ENCODE measurements at places on chromosomes 11 and 22. TPM values are rescaled to one million over a fixed set of nuclear protein-coding genes. Genes with fewer than 3 reads are reported as not detected.

- no peak overlapping the region for H3K4me3 ChIP-seq
- H3K36me3 ChIP-seq = no peaks in the 10 kb centered on the region
- H3K27me3 ChIP-seq = no peaks in the 10 kb centered on the region
- DNase-seq = no peak
- H3K27ac ChIP-seq = no peak overlapping the region
Measured at GRCh38 chr11:68878022-68878421, 25.6 kb downstream of the MRPL21 start.

- no peak for DNase-seq
- H3K4me3 ChIP-seq = no peak overlapping the region
- peaks cover 5% of the 10 kb centered on the region for H3K27me3 ChIP-seq
- H3K36me3 ChIP-seq = no peaks in the 10 kb centered on the region
- no peak overlapping the region for H3K27ac ChIP-seq
Measured at GRCh38 chr22:22219140-22219996, 25.2 kb upstream of the VPREB1 start.

GRCh38 chr11:59141673-59142460 lies 789 bp upstream of the FAM111A start:
- H3K4me1 ChIP-seq = peaks cover 22% of the 10 kb centered on the region
- peak overlapping the region; percentile 94 for H3K4me3 ChIP-seq
- peaks cover 3% of the 10 kb centered on the region for H3K27me3 ChIP-seq

DNA sequence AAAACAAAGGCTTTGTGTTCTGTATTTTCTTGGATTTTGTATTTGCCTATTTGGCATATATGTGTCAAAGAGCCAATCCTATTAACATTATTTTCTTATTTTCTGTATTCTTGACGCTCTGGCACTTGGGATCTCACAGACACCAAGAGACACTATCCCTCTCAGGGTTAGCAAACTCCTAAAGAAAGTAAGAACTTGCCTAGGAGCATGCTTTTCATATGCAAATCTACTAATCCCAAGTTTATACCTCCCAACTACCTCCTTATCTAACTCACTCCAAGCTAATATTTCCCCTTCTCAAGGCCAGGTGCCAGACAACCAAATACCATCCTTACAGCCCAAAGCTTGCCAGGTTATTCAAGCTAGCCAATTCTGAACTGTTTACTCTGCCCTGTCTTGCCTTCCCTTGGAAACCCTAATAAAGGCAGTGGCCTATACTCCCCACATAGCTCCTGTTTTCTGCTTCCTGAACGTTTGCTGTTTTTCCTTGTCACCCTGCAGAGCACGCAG lies 455.4 kb upstream of the ANO3 start:
- no peaks in the 10 kb centered on the region for H3K27me3 ChIP-seq
- no peaks in the 10 kb centered on the region for H3K36me3 ChIP-seq
- H3K4me1 ChIP-seq = peaks cover 2% of the 10 kb centered on the region

DNA sequence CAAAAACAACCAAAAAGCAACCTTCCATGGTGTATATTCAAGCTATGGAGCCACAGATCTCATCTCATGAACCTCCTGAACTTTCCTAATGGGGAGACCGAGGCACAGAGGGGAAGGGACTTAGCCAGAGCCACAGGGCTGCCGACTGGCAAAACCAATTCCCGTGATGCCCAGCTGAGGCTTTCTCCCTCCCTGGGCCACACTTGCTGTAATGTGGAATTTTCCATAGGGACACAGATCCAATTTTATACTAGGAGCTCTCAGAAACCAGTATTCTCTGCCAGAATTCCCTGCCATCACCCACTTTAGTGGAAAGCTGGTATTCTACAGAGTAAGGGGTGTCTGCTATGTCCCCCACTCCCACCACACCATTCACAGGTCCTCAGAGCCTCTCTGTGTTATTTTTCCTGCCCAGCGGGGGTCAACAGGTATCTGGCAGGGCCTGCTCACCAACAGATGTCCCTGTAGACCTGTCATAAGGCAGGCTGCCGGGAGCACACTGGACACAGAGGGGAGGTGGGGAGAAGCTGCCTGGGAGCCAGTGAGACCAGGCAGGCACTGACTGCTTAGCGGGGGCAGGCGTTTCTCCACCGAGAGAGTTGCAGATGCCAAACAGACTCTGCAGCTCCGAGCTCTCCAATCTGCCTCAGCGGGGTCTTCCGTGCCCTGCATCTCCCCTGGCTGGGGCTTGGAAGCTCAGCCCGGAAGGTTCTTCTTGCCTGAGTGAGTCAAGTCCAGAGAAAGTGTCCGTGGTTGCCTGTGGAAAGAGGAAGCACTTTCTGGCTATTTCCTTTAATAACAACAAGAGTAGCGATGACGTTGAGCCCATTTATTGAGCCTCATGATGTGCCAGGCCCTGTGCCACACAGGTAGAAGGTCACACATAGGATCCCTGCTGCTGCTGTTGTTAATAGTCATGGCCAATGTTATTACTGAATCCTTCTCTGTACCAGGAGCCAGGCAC lies 26.3 kb downstream of the RPS6KA4 start:
- H3K27me3 ChIP-seq = peaks cover 6% of the 10 kb centered on the region
- H3K4me3 ChIP-seq = no peak overlapping the region
- H3K4me1 ChIP-seq = peaks cover 16% of the 10 kb centered on the region
- no peak for DNase-seq
- no peaks in the 10 kb centered on the region for H3K36me3 ChIP-seq

The HDHD5 gene
- total RNA-seq = 60.5 TPM

The OR52A1 gene
- 0.03 TPM for total RNA-seq

- H3K27ac ChIP-seq = no peak overlapping the region
- H3K27me3 ChIP-seq = peaks cover 3% of the 10 kb centered on the region
- DNase-seq = no peak
- peaks cover 7% of the 10 kb centered on the region for H3K4me1 ChIP-seq
- peaks cover 4% of the 10 kb centered on the region for H3K36me3 ChIP-seq
- no peak overlapping the region for H3K4me3 ChIP-seq
Measured at GRCh38 chr22:16933291-16934282, 74.4 kb downstream of the GAB4 start.

DNA sequence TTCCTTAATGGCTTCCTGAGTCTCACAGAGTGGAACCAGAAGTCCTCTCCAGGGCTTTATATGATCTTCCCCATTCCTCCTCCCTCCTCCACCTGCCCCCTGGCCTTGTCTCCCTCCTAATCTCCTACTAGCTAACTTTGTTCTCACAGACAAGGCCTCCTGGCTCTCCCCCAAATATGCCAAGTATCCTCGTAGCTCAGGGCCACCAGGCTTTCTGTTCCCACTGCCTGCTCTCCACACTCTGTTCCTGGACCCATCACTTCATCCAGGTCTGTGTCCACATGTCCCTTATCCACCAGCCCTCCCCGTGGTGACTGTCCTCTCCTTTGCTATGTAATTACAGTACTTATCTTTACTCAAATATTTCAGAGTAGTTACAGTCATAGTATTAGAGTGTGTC lies 23.2 kb upstream of the LMO1 start:
- H3K36me3 ChIP-seq = no peaks in the 10 kb centered on the region
- H3K27ac ChIP-seq = no peak overlapping the region
- no peaks in the 10 kb centered on the region for H3K4me1 ChIP-seq
- no peak for DNase-seq
- no peak overlapping the region for H3K4me3 ChIP-seq
- peaks cover 7% of the 10 kb centered on the region for H3K27me3 ChIP-seq

The ALX4 gene
- not detected for total RNA-seq

DNA sequence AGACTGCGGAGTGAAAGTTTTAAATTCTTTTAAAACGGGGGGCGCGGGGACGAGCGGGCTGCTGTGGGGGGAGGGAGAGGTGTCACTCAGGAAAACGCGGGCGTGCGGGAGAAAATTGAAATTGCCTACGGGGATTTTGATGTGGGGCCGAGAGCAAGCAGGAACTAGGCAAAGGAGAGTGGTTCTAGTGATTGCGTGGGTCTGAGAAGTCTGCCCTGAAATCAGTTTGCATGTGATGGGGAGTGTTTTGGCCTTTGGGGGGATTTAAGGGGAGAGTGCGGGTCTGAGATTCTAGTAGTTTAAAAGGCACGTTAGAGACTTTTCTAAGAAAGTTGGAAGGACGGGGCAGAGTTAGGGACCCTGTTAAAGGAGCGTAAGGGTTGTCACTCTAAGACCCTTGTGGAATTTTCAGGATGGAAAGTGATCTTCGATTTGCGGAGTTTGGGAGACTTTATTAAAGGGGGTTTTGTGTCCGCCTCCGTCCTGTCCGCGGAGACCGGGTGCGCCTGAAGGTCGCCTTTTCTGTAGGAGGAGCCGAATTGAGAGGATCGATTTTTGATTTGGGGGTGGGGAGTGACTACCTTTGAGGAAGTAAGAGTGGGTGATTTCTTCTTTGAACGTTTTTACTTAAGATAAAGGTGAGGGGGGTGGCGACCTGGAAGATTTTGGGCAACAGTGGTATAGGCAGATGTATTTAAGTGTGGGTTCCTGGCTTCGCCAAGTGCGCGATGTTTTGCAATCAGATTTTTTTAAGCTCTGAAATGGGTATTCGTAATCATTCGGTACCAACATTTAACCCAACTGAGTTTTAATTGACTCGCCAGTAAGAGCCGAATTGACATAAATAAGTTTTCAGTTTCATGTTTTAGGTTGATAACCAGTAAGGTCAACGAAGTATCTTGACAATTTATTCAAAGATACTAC lies 1.1 kb downstream of the EED start:
- no peaks in the 10 kb centered on the region for H3K27me3 ChIP-seq
- no peaks in the 10 kb centered on the region for H3K36me3 ChIP-seq
- peaks cover 6% of the 10 kb centered on the region for H3K4me1 ChIP-seq
- peak; percentile 18 for DNase-seq
- no peak overlapping the region for H3K4me3 ChIP-seq

The ACR gene
- 2.8 TPM for total RNA-seq

DNA sequence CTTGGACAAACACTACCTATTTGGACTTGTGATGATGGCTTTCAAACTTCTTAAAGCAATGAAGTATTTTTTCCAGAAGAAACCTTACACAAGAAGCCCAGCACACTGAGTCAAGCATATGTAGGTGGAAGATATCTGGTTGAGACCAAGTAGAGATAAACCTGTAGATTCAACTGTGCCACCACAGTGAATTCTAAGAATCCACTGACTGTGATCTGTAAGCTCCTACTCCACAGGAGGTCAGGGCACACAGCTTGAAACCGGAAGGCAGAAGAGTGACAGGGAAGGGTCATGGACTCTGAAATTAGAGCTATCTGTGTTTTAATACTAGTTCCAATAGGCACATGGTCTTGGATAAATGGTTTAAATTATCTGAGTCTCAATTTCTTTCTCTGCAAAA lies 404.5 kb downstream of the ETS1 start:
- H3K27me3 ChIP-seq = no peaks in the 10 kb centered on the region
- peaks cover 5% of the 10 kb centered on the region for H3K4me1 ChIP-seq
- DNase-seq = no peak
- peaks cover 8% of the 10 kb centered on the region for H3K36me3 ChIP-seq
- no peak overlapping the region for H3K27ac ChIP-seq
- no peak overlapping the region for H3K4me3 ChIP-seq

- H3K4me3 ChIP-seq = no peak overlapping the region
- DNase-seq = no peak
- no peaks in the 10 kb centered on the region for H3K36me3 ChIP-seq
- peaks cover 2% of the 10 kb centered on the region for H3K27me3 ChIP-seq
Measured at GRCh38 chr22:44848296-44848741, 95.9 kb downstream of the ARHGAP8 start.

- peaks cover 9% of the 10 kb centered on the region for H3K36me3 ChIP-seq
- no peaks in the 10 kb centered on the region for H3K4me1 ChIP-seq
- H3K27me3 ChIP-seq = peaks cover 11% of the 10 kb centered on the region
- no peak overlapping the region for H3K27ac ChIP-seq
- no peak for DNase-seq
Measured at GRCh38 chr11:1817511-1817910, 17.3 kb upstream of the SYT8 start.

DNA sequence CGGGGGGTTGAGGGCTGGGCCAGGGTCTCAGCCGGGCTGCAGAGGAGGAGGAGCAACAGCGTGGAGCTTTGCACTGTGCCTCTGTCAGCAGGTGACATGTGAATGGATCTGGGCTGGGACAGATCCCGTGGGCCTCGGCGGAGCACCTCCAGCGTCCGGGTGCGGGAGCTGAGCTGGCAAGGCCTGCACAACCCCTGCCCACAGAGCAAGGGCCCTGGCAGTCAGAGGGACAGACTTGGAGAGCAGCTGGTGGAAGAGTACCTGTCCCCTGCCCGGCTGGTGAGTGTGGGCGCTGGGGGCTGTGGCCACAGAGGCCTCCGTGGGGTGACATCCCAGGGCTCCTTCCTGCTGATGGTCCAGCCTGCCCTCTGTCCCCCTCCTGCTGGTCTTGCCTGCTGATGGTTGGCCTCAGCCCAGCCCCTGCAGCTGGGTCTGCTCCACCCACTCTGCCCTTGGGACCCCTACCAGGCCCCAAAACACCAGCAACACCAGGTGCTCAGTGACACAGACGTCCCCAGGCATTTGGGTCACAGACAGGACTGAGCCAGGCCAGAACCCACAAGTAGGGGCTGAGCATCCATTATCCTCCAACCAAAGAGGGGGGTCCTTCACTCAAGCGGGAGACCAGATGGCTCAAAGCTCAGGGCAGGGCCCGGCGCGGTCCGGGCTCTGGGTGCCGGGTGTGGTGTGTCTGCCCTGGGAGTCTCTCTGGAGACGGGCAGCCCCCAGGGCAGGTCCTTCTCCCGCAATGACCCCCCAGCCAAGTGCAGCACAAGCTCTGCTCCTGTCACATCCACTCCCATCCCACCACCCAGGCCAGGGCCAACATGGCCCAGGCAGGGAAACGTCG lies 3.5 kb downstream of the LRRC56 start:
- H3K27me3 ChIP-seq = peaks cover 13% of the 10 kb centered on the region
- DNase-seq = no peak
- H3K27ac ChIP-seq = no peak overlapping the region
- no peaks in the 10 kb centered on the region for H3K36me3 ChIP-seq

DNA sequence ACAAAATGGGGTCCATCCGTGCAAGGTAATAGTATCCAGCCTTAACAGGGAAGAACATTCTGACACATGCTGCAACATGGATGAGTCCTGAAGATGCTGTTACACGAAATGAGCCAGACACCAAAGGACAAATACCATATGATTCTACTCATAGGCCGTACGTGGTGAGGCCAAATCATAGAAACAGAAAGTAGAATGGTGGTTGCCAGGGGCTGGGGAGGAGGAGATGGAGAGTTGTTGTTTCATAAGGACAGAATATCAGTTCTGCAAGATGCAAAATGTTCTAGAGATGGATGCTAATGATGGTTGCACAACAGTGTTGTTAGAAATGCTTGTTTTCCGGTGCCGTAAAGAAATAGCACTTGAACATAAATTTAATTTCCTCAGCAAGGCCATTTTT lies 2.6 kb downstream of the TBX10 start:
- no peaks in the 10 kb centered on the region for H3K4me1 ChIP-seq
- DNase-seq = no peak
- H3K27me3 ChIP-seq = peaks cover 7% of the 10 kb centered on the region
- no peak overlapping the region for H3K4me3 ChIP-seq

- H3K36me3 ChIP-seq = no peaks in the 10 kb centered on the region
- peaks cover 4% of the 10 kb centered on the region for H3K4me1 ChIP-seq
- DNase-seq = peak; percentile 19
- H3K4me3 ChIP-seq = no peak overlapping the region
- H3K27ac ChIP-seq = no peak overlapping the region
Measured at GRCh38 chr11:42770444-42771065, 541.2 kb upstream of the API5 start.

GRCh38 chr11:124467381-124467927 lies 22.0 kb upstream of the OR8B8 start:
- H3K36me3 ChIP-seq = no peaks in the 10 kb centered on the region
- no peak for DNase-seq
- H3K27ac ChIP-seq = peak overlapping the region; percentile 21

The SUSD2 gene
- total RNA-seq = 0.38 TPM

All from endothelial cell (in vitro differentiated cells).